ENCODE measurements at places on chromosomes 16 and 17. TPM values are rescaled to one million over a fixed set of nuclear protein-coding genes. Genes with fewer than 3 reads are reported as not detected.

GRCh38 chr16:6841392-6841791 is 491.3 kb upstream of the RBFOX1 start:
- no peak overlapping the region for H3K27ac ChIP-seq
- H3K4me1 ChIP-seq: no peaks in the 10 kb centered on the region
- H3K4me3 ChIP-seq: no peak overlapping the region

GRCh38 chr17:79843816-79844800 is 4.9 kb upstream of the CBX4 start:
- peaks cover 65% of the 10 kb centered on the region for H3K4me1 ChIP-seq
- H3K4me3 ChIP-seq: peak overlapping the region; percentile 61
- H3K36me3 ChIP-seq: no peaks in the 10 kb centered on the region

DNA sequence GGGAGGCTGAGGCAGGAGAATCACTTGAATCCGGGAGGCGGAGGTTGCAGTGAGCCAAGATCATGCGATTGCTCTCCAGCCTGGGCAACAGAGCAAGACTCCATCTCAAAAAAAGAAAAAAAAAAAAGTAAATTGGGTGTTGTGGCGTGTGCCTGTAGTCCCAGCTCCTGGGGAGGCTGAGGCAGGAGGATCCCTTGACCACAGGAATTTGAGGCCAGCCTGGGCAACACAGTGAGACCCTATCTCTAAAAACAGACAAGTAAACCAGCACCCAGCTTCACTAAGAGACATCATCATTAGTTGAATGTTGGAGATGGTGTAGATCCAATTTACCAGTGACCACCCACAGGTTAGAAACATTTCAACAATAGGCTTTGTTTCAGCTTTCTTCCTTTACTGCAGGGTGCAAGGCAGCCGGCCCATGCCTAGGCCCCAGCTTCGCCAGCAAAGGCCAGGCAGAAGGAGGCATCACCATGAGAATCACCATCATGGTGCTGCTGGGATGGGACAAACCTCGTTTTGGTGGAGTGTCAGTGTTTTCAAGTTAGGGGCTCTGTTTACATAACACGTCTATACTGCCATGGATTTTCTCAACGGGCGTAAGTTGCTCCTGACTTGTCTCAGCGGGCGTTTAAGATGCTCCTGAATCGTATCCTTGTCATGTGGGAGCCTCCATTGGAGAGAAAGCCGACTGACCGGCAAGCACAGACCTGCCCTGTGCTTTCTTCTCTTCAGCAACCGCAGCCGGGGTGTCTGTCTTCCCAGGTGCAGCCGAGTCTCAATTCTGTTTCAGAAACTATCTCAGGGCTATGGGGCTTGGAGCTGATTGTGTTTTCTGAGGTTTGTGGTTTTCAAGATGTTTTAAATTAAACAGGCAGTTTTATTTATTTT is 7.3 kb downstream of the TCF25 start:
- H3K36me3 ChIP-seq: peaks cover 61% of the 10 kb centered on the region
- H3K27me3 ChIP-seq: no peaks in the 10 kb centered on the region
- peaks cover 14% of the 10 kb centered on the region for H3K4me1 ChIP-seq
- DNase-seq: no peak

DNA sequence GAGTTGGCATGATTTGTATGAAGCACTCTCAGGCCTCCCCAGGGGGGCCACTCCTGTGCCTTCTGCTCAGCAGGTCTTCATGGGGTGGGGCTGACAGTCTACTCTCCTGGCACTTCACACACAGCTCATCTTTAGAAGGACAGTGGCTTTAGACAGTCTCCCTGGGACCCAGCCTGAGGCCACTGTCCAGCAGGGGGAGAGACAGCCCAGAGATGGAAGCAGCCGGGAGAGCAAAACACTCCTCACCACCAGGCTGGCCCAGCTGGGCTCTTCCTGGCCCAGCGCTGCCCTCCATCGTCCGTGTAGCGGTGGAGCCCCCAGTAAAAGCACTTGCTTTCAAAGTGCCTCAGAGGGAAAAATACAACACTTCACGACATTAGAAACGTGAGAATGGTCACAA is 62.0 kb upstream of the CRHR1 start:
- H3K27ac ChIP-seq: no peak overlapping the region
- no peak for DNase-seq
- no peaks in the 10 kb centered on the region for H3K36me3 ChIP-seq
- peaks cover 21% of the 10 kb centered on the region for H3K27me3 ChIP-seq

DNA sequence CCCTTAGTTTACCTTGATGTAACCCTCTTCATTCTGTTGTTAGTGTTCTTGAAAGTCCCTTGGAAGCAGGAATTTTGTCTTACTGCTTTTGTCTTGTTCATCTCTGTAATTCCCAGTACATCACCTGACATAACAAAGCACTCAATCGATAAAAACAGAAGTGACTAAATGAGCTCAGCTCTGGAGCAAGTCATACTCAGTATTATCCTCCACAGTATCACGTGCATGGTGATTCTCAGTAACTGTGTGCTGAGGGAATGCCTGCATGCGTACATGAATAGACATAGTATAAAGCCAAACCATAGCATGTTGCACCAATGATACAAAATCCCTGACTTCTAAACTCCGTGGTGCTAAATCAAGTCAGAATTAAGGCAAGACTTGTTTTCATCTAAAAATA is 7.2 kb downstream of the KRT38 start:
- H3K27ac ChIP-seq: no peak overlapping the region
- no peak overlapping the region for H3K4me3 ChIP-seq
- DNase-seq: no peak
- H3K27me3 ChIP-seq: peaks cover 10% of the 10 kb centered on the region
- H3K4me1 ChIP-seq: no peaks in the 10 kb centered on the region
- H3K36me3 ChIP-seq: no peaks in the 10 kb centered on the region

- no peak overlapping the region for H3K4me3 ChIP-seq
- H3K27me3 ChIP-seq: no peaks in the 10 kb centered on the region
- no peaks in the 10 kb centered on the region for H3K4me1 ChIP-seq
- DNase-seq: peak; percentile 58
- no peak overlapping the region for H3K27ac ChIP-seq
- no peaks in the 10 kb centered on the region for H3K36me3 ChIP-seq
These were observed 19.3 kb downstream of the MYLK3 start for GRCh38 chr16:46728806-46729205.

GRCh38 chr16:61713787-61714186 is 322.5 kb downstream of the CDH8 start:
- no peak overlapping the region for H3K27ac ChIP-seq
- H3K4me3 ChIP-seq: no peak overlapping the region
- no peaks in the 10 kb centered on the region for H3K27me3 ChIP-seq
- no peaks in the 10 kb centered on the region for H3K36me3 ChIP-seq
- no peaks in the 10 kb centered on the region for H3K4me1 ChIP-seq
- no peak for DNase-seq

- no peak overlapping the region for H3K4me3 ChIP-seq
- DNase-seq: no peak
- H3K27ac ChIP-seq: no peak overlapping the region
- no peaks in the 10 kb centered on the region for H3K36me3 ChIP-seq
- no peaks in the 10 kb centered on the region for H3K27me3 ChIP-seq
These were observed 18.2 kb downstream of the PAFAH1B1 start for GRCh38 chr17:2611627-2612026.

- H3K36me3 ChIP-seq: no peaks in the 10 kb centered on the region
- no peak overlapping the region for H3K4me3 ChIP-seq
- no peak overlapping the region for H3K27ac ChIP-seq
- DNase-seq: no peak
- no peaks in the 10 kb centered on the region for H3K27me3 ChIP-seq
These were observed 41.1 kb downstream of the SRL start for GRCh38 chr16:4200781-4201137.

DNA sequence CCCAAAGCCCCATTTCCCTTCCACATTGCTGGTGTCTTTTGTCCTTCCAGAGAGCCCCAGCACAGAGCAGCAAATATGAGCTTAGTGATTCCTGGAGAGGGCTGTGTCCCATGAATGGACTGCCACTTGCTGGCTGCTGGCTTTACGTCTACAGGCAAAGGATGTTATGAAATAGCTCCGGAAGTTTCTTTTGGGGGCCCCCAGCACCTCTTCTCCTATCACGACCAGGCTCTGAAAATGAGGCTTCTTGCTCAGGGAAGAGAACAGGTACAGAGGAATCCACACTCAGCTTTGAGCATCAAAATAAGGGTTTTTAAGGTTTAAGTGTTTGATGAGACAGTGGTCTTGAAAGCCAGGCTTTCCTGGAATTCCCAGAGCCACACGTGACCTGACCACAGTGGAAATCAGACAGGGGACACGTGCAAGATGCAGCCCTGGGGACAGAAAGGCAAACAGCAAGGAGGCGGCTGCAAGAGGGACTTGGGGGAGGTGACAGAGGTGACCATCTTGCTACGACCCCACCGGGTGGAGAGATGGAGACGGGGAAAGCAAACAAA is 58.1 kb downstream of the ZDHHC7 start:
- H3K27ac ChIP-seq: no peak overlapping the region
- no peak overlapping the region for H3K4me3 ChIP-seq
- H3K27me3 ChIP-seq: no peaks in the 10 kb centered on the region
- peaks cover 14% of the 10 kb centered on the region for H3K4me1 ChIP-seq
- no peak for DNase-seq
- no peaks in the 10 kb centered on the region for H3K36me3 ChIP-seq

DNA sequence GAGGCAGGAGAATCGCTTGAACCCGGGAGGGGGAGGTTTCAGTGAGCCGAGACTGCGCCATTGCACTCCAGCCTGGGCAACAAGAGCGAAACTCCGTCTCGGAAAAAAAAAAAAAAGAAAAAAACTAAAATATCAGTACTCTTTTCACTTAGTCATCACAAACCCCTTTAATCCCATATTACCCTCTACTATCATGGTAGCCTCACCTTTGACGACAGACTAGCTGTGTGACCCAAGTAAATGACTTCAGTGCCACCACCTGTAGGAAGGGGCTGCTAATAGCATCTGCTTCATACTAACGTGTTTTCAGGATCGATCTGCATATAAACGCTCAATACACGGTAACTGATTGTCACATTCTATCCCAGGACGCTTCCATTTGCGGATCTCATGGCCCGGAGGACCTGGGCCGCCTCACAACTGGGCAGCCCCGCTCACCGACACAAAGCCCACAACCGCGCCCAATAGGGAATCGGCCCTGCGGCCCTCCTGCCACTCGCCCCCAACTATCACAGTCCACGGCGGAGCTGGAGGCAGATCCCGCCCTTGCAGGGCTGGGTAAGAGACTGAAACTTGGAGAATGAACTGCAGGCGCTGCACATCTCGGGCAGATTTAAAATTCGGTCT is 1.1 kb upstream of the ZNF263 start:
- H3K27me3 ChIP-seq: no peaks in the 10 kb centered on the region
- H3K36me3 ChIP-seq: peaks cover 20% of the 10 kb centered on the region
- H3K27ac ChIP-seq: peak overlapping the region; percentile 99
- DNase-seq: no peak
- peaks cover 23% of the 10 kb centered on the region for H3K4me1 ChIP-seq

DNA sequence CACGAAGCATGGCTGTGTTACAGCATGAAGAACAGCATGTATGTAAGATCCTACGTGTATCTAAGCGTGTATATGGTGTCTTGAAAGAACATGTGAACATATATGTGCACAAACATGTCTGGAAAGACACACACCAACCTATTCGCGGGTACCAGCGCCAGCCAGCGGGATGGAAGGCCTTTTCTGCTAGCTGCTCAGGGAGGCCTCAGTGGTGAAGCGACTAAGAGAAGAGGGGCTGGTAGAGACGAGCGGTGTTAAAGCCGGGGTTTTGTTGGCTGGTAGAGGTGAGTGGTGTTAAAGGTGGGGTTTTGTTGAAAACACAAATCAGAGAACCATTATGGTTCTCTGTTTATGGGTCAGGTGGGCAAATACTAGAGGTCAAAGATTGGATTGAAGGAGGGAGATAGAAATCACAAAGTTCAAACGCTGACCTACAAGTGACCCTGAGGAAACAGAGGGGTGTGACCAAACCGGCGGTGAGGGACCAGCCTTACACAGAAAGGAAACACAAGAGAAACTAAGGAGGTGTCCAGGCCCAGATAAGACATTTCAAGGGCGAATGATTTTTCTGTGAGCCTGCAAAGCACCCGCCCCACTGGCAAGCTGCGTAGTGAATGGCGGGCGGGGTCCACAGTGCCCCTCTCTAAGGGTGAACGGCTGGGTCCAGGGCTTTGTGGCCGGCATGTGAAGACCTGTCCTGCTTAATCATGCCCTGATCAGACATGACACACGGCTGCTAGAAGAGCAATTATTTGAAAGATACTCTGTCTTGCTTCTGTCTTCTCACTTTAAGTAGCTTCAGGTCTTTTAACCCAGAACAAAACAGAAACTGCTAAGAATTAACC is 8.1 kb downstream of the ZCCHC14 start:
- peak overlapping the region; percentile 47 for H3K27ac ChIP-seq
- no peaks in the 10 kb centered on the region for H3K36me3 ChIP-seq
- H3K27me3 ChIP-seq: no peaks in the 10 kb centered on the region
- H3K4me3 ChIP-seq: no peak overlapping the region
- H3K4me1 ChIP-seq: peaks cover 86% of the 10 kb centered on the region
- DNase-seq: no peak

DNA sequence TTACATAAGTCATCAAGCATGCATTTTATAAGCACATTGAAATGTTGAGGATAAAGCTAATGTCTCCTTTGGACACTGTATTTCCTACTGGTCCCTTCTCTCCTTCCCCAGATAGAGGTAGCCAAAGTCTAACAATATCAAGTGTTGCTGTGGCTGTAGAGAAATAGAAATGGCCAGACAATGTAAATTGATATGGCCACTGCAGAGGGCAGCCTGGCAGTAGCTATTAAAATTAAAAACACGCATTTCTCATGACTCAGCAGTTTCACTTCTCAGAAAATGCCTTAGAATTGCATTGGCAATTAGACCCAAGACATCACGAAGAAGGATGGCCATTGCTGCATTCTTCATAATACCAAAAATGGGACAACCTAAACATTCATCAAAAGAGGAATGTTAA is 46.8 kb upstream of the MRTFB start:
- no peak overlapping the region for H3K27ac ChIP-seq
- no peaks in the 10 kb centered on the region for H3K4me1 ChIP-seq
- no peaks in the 10 kb centered on the region for H3K27me3 ChIP-seq

DNA sequence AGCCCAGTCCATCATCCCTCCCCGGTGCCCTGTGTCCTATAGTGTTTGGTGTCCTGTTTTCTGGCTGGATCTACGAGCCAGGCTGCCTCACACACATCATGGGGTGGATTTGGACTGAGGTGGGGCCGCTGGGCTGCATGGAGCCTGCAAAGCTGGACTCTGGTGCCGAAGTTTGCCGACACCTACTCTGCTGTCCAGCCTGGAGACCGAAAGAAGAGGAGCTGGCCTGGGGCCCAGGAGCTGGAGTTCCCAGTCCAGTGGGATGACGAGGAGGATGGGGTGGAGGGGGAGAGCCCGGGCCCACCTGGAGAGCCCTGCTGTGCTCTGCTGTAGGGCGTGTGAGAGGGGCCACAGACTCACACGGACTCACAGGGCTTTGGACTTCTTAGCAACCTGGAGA is 40.3 kb upstream of the ENPP7 start:
- peaks cover 12% of the 10 kb centered on the region for H3K4me1 ChIP-seq
- H3K27ac ChIP-seq: no peak overlapping the region
- no peak overlapping the region for H3K4me3 ChIP-seq
- H3K36me3 ChIP-seq: no peaks in the 10 kb centered on the region
- no peak for DNase-seq
- H3K27me3 ChIP-seq: peaks cover 11% of the 10 kb centered on the region

Gene MYH13
- not detected for total RNA-seq

Gene CHD9NB
- total RNA-seq: 14.0 TPM

Gene SPOP
- 59.3 TPM for total RNA-seq

Gene TMEM114
- total RNA-seq: not detected

Gene DYNLRB2
- total RNA-seq: 2.4 TPM

All from suprapubic skin (tissue), 4 donors.